ENCODE measurements at places on chromosomes 4 and X. TPM values are rescaled to one million over a fixed set of nuclear protein-coding genes. Genes with fewer than 3 reads are reported as not detected.

DNA sequence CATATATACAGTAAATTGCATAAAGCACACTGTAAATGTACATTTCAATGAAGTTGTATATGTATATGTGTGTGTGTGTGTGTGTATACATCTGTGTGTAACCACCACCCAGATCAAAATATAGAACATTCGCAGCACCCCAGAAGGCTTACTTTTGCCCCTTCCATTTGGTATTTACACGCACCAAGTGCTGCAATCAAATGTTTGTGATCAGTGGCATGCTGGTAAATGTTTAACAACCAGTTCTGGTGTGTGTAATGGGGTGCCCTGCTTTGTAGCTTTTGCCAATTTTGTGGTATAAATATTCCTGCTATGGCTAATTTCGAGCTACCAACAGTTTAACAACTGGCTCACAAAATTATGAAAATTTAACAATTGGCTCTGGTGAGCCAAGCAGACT is 101.3 kb downstream of the RTL5 start:
- DNase-seq, result no peak

GRCh38 chr4:39384563-39384962 is 18.4 kb upstream of the RFC1 start:
- DNase-seq, result no peak

GRCh38 chrX:9285342-9285771 is 179.5 kb upstream of the TBL1X start:
- no peak for DNase-seq

- DNase-seq, result no peak
These were observed 40.5 kb upstream of the PGRMC2 start for GRCh38 chr4:128328106-128328505.

DNA sequence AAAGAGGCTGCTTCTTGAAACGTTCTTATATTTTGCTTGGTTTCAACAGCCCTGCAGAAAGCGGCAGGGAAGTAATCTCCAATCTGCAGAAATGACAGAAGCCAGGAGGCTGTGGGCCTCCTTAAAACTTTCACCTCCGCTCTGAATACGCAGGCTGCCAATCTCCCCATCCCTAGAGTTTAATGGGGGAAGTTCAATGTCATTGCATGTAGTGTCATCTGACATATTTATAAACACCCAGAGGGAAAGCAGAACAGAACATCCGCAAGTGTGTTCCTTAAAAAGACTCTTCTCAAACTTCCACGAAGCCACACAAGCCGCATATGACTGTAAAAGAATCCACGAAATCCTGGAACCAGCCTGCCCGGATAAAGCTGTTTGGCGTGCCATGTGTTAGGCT is 148.8 kb upstream of the TBL1X start:
- no peak for DNase-seq

GRCh38 chr4:137156054-137156453 is 376.2 kb downstream of the PCDH18 start:
- no peak for DNase-seq

DNA sequence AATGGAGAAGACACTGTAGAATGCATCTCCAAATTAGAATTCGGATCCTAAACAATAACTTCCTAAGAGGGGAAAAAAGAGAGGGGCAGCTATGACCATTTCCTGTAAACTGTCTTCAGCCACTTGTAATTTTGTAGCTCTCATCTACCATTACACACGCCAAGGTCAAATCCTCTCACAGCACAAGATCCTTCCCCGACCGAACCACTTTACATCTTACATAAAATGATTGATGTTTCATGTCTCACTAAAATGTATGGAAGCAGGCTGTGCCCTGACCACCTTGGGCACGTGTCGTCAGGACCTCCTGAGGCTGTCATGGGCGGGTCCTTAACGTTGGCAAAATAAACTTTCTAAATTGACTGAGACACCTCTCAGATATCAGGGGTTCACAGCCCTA is 24.1 kb upstream of the PBDC1 start:
- peak; percentile 17 for DNase-seq

Gene LRP2BP
- total RNA-seq, result 1.7 TPM

Gene NWD2
- 1.1 TPM for total RNA-seq

Gene ATOH1
- total RNA-seq, result not detected
